ENCODE measurements at places on chromosomes 2 and 18.

DNA sequence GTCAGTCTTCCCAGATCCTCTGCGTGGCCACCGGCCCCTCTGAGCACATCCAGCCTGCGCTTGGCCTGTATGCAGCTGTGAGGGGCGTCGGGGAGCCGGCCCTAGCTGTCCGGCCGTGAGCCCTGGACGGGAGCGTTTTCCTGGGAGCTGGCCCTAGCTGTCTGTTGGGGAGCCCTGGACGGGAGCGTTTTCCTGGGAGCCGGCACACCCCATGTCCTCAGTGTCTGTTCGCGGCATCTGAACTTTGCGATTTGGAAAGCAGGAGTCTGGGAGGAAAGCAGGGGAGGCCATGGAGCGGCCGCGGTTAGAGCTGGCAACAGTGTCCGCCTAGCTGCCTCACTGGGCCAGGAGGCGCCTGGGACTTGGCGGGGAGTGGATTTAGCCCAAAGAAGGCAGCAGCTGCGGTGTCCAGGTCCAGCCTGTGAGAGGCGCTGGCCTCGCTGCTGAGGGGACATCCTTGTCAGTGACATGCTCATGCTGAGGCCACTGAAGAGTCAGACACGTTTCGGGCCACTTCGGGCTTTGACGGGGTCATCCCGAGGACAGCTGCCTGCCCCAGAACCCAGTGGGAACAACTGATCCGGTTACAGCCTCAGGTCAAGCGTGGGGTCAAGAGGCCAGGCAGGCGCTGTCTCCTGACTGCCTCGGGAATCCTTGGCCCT lies 75.8 kb downstream of the KCNG2 start:
- DNase-seq, result no peak

DNA sequence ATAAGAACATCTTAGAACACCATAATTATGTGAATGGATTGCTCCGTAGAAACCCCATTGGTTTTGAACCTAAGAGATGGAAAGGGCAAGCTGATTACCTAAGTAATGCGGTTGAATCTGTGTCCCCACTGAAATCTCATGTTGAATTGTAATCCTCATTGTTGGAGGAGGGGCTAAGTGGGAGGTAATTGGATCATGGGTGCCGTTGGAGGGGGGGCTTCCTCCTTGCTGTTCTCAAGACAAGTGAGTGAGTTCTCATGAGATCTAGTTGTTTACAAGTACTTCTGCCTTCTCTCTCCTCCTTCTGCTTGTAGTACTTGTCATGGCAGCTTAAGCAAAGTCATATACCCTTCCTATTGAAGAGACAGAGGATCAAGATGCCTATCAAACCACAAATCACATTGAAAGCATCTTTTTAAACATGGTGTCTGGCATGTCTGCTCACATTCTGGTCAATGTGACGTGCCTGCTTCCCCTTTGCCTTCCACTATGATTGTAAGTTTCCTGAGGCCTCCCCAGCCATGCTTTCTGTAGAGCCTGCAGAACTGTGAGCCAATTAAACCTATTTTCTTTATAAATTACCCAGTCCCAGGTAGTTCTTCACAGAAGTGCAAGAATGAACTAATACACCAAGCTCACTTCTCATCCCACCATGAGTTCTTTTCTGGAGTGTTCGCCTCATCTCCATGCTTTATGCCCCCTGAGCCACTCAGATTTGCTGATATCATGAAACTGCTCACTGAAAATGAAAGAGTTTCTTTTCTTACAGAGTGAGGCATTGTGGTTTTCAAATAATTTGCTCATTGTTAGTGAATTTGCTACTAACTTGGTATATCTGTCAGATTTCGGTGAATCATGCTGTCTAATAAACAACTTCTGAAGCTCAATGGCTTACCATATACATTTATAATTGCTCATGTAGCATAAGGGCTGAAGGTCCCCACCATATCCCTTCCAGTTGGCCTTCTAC lies 23.6 kb downstream of the KCNE4 start:
- no peak for DNase-seq

DNA sequence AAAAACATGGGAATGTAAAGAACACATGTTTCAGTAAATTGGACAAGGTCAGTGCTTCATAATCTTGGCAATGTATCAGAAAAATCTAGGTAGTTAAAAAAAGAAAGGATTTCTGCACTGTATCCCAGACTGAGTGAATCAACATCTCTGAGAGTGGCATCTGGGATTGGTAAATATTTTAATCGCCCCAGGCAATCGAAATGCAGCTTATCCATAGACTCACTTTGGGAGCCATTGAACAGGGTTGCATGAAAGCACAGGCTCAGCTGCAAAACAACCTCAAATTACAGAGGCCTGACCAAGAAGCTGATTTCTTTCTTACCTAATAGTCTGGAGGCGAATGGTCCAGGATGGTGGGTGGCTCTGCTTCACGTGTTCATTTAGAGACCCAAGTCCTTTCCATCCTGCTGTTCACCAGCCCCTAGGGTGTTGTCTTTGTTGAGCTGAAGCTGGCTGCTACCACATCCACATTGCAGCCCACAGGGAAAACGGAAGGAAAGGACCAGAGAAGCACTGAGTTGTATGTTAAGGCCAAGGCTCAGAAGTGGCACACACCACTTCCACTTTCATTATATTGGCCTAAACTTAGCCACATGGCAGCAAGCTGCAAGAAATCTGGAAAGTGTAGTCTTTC lies 59.0 kb downstream of the MOGAT1 start:
- no peak for DNase-seq

DNA sequence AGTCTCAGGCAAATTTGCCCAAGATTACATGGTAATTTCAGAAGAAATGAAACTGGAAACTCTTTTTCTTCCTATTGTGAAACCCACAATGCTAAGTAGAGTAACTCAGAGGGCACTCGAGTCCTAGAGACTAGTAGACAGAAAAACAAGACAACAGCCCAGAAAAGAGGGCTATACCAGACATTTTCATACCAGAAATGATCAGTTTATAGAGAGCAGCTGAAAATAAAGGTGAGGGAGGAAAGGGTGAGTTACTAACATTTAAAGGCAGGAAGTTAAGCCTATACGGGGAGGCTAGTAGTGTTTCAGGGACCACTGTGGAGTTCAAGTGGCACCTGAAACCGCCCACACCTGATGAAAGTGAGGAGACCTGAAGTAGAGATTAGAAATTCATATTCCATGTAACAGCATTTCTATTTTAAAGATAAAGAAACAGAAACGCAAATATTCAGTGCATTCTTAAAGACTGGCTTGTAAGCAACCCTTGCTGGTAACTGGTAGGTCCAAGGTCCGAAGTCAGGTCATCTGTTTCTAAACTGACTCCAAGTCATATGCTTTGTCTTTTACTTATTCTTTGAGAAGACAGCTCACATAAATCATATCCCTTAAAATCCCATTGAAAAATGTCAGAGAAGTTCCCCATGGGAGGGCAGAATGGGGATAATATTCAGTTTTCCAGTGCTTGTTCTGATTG lies 145.1 kb upstream of the ITGB6 start:
- no peak for DNase-seq

DNA sequence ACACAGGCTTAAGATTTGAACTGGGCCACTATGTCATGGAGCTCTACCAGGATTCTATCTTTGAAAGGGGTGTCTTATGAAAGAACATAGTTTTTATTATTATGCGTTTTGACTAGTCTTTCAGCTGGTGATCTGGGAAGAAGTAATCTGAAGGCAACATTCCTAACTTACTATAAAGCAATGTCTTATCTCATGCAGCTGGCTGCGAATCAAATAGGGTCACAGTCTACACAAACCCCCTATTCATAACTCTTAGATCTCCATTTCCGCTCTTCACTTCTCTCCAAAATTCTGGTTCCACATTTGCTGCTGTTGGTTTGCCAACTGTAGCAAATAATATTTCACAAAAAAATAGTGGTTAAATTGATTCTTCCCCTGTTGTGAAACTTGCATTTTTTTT lies 813.3 kb downstream of the CNTNAP5 start:
- DNase-seq, result no peak
